ENCODE measurements at places on chromosomes 3 and 15. TPM values are rescaled to one million over a fixed set of nuclear protein-coding genes. Genes with fewer than 3 reads are reported as not detected.

C3orf22 gene
- total RNA-seq = not detected

SOX2 gene
- total RNA-seq = not detected

ATP13A5 gene
- total RNA-seq = not detected

MFAP1 gene
- 33.7 TPM for total RNA-seq

TM4SF4 gene
- not detected for total RNA-seq

LMOD3 gene
- total RNA-seq = not detected

EFCAB12 gene
- total RNA-seq = 0.43 TPM

AADAC gene
- total RNA-seq = not detected

B3GNT5 gene
- total RNA-seq = 2.8 TPM

AQR gene
- 50.5 TPM for total RNA-seq

POLQ gene
- total RNA-seq = 37.1 TPM

OXTR gene
- total RNA-seq = 1.4 TPM

ZNF860 gene
- 0.16 TPM for total RNA-seq

DHFR2 gene
- total RNA-seq = 10.7 TPM

Data from T-helper 2 cell treated with Interferon-gamma antibody and Interleukin-4, amounts not matched to agents 100 ng/mL and 5 ng/mL, for 36 hours (primary cell).